T-helper 1 cell (primary cell): ENCODE measurements at places on chromosomes 4 and X.

DNA sequence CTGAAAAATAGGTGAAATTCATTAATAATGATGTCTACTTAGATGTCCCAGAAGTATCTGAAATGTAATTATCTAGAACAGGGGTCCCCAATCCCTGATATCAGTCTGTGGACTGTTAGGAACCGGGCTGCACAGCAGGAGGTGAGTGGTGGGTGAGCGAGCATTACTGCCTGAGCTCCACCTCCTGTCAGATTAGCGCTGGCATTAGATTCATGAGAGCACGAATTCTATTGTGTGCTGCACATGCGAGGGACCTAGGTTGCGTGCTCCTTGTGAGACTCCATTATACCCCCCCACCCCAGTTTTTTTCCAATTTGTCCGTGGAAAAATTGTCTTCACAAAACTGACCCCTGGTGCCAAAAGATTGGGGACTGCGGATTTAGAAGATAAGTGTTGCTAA is 458.8 kb downstream of the CCSER1 start:
- DNase-seq, result no peak

DNA sequence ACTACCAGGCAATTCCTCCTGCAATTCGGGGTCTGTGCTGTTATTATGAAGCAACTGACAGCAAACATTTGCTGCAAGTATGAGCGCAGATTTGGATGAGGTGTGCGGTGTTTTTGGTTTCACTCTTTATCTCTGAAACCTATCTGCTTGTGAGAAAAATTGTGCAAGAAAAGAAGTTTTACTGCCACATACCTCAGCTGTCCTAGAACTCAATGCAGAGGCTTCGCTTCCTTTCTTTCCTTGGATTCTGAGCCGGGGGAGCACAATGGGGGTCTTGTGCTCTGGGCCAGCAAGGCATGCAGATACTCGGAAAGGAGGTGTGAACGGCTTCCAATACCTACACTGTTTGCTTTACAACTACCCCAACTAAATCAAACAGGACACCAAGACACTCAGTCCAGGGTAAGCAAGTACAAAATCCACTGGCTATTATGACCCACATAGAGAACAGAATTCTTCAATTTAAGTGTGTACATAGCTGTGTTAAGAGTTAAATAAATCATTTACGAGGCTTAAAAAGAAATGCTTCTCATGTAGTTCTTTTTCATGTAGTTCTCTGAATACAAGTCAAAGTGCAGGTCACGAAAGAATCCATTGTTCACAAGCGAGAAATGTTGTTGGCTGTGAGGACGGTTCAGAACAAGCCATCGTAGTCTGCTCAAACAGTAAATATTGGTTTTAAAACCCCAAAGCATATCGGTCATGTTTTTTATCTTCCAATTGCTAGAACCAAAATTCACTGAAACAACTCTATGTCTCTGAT is 1.1 kb downstream of the SORBS2 start:
- DNase-seq, result no peak

DNA sequence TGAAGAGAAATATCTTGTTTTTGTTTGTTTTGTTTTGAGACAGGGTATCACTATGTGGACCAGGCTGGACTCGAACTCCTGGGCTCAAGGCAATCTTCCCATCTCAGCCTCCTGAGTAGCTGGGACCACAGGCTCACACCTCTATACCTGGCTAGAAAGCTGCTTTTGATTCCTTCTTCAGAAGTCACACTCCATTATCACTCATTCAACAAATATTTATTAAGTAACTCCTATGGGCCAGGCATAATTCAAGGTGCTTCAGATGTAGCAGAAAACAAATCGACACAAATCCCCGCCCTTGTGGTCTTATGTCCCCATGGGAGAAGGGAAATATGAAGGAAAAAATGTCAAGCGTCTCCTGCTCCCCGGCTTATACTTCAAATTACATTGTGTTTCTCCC is 72.6 kb upstream of the DHX15 start:
- no peak for DNase-seq

DNA sequence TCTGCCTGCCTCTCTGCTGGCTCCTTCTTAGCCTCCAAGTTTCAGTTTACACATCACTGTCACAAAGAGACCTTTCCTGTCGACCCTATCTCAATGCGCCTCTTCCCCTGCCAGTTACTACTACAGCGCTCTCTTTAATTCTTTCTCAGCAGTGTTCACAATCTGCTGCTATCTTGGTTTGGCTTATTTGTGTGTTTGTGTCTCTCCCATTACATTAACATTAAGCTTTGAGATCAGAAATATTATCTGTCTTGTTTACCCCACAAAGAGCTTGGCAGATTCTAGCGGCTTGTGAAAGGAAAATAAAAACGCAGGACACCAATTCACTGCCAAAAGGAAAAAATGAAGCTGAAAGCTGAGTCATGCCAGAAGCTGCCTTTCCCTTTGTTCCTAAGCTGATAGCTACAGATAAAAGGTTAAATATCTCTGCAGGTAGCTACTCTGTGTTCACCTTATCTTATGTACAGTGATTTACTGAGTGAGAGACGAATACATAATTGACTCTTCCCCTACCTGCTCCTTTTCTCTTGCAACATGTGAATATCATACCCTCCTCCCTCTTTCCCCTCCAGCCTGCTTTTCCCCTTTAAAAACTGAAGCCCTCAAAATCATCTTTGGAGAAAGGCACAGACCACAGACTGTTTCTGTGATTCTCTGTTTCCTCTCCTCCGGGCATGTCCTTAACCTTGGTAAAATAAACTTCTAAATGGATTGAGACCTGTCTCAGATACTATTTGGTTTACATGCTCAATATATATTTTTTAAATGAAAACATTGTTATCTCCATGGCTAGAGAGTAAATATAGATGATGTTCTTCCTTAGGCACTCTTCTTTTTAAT is 19.3 kb upstream of the SLC9A7 start:
- no peak for DNase-seq

DNA sequence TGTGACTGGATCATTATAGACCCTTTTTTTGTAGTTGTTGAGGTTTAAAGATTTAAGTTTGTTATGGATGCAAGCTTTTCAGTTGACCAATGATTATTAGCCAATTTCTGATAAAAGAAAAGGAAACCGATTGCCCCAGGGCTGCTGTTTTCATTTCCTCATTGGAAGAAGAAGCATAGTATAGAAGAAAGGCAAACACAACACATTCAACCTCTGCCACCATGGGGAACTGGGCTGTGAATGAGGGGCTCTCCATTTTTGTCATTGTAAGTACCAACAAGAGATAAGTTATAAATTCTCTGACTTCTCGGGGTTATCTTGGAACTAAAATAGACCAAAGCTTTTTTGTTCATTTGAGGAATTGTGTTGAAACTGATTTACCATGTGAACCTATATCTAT is at the start of gene CYBB:
TSS of gene CYBB (plus strand) at position 203 of the 400 bp plus-strand sequence. CDS start at position 222, 19 bp downstream.
- DNase-seq, result no peak

- no peak for DNase-seq
These were observed 523.2 kb upstream of the EPHA5 start for GRCh38 chr4:66193487-66193886.

GRCh38 chr4:60400593-60400992 is 799.5 kb upstream of the ADGRL3 start:
- DNase-seq, result no peak

GRCh38 chr4:175297965-175298565 is 379.9 kb downstream of the ADAM29 start:
- DNase-seq, result no peak
